Fibroblast of gingiva (primary cell): ENCODE measurements at places on chromosomes 6 and 20.

DNA sequence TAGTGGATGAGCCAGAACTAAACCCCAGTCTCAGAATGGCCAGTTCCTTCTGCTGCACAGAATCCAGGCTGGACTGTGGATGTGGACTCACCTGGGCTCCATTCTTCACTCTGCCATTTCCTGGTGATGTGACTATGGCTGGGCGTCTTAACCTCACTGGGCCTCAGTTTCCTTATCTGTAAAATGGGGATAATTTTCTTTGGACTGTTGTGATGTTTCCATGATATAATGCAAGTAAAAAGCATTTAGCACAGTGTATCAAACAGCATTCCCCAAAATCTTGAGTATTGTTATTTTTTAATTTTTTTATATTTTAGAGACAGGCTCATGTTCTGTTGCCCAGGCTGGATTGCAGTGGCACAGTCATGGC lies 5.9 kb upstream of the IP6K3 start:
- no peak for DNase-seq

- DNase-seq, result no peak
Measured at GRCh38 chr6:154606860-154607259, 96.4 kb upstream of the CNKSR3 start.

GRCh38 chr6:134128146-134128545 lies 75.7 kb upstream of the SLC2A12 start:
- no peak for DNase-seq

GRCh38 chr6:4743062-4743461 lies 33.1 kb upstream of the CDYL start:
- DNase-seq, result no peak

DNA sequence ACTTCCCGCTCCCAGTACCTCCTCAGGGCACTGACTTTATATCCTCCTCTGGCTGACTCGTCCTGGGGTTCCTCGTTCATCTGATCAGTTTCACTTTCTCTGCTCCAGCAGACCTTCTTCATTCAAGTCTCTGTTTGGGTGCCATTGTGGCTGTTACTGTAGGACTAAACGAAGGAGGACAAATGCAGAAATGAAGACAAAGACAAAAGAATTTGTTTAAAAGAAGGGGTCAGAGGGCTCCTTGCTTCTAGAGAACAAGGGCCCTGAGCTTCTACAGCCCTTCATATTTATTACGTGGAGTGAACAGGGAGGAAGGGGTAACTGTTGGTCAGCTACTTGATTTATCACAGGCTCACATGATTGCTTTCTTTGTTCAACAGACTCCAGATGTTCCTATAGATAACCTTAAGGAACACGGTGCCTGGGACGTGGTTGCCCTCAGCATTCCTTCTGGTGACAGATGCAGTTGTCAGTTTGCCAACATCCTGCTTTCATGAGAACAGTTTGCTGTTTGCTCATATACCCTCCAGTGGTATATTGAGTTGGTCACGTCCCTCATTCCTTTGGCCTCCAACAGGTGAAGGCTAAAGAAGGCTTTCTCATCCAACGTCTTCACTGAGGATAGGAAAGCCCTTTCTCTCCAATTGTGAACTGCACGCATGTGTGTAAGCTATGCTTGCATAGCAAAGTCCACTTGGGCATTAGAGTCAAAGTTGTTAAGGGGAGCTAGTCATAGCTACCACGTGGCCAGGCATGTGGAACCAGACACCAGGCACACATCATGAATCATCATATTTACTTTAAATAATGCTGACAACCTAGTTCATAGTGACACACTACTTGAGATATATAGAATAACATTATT lies 69.1 kb upstream of the BTN3A2 start:
- peak; percentile 65 for DNase-seq

DNA sequence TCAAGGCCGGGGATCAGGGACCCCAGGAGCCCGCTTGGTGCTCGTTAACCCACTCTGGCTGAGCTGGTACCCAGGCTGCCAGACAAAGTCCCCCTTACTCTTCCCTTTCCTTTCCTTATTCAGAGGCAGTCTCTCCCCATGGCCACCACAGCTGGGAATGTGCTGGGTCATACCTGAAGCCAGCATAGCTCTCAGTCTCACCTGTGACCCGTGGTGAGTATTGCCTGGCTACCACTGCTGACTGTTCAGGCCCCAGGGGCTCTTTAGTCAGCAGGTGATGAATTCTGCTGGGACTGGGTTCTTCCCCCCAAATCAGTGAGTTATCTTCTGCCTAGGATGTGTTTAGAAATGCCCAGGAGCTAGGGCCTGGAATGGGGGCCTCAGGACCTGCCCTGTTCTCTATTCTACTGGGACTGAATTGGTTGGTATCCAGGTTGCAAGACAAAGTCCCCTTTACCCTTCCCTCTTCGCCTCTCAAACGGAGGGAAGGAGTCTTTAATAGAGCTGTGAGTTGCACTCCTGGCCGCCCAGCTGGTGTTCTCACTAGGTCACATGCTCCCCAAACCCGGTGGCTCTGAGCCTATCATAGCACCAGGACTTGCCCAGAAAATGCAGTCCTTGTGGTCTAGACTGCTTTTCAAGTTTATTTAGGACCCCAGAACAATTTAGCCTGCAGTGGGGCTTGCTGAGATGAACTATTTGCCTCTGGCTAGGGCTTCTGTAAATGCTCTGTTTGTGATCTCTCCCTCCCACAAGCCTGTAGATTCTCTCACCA lies 64.6 kb downstream of the MYO6 start:
- no peak for DNase-seq

GRCh38 chr6:96963809-96964208 lies 39.3 kb downstream of the KLHL32 start:
- no peak for DNase-seq

GRCh38 chr20:39875492-39876110 lies 813.4 kb downstream of the MAFB start:
- no peak for DNase-seq

DNA sequence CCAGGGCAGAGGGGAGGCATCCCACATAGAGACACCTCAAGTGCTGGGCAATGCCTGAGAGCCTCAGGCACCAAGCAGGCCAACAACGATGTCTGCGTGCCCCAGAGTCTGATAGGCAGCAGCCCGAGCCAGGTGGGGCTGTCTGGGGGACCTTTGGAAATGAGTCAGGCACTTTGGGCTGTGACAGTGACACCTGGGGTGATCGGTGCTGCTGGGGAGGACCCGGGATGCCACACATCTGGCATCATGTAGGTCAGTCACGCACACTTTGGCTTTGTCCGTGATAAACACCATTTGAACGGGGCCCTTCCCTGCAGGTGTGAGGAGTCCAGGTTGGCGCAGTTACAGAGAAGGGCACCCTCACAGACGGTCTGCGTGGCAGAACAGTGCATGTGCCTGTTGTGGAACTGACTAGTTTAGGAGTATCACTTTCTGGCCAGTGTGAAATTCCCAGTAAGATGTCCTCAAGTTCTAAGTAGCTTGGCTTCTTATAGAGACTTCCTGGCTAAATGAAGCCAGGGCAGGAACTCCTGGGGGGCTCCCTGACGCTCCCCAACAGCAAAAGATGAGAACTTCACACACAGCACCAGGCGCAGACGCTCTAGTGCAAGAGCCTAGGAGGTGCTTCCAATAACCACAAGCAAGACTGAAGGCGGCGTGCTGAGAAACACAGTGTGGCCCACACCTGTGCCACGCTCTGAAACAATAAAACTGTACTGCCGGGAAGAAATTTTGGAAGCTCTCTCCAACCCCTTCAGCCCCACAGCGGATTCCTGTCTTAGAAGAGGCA lies 134.7 kb downstream of the WDR27 start:
- no peak for DNase-seq

- peak; percentile 82 for DNase-seq
Measured at GRCh38 chr20:15930311-15931305, 642.6 kb downstream of the KIF16B start.

- DNase-seq, result no peak
Measured at GRCh38 chr6:147392917-147393625, 115.4 kb upstream of the SAMD5 start.

GRCh38 chr6:166950443-166950821 lies 5.9 kb downstream of the RNASET2 start:
- DNase-seq, result no peak

DNA sequence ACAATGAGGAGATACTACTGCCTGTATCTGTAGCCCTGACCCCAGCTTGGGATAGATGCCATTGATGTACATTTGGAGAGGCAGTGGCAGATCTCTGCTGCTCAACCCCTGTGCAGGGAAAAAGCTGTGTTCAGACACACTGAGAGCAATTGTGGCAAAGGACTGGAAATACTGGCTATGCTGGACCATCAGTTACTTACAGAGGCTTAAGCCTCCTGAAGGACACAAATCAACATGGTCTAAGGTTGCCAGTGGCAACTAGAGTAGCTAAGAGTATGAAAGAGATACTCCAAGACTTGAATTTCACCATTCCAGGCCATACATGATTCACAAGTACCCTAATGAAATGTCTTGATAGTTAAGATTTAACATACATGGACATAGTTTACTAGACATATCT lies 32.4 kb upstream of the ENPP4 start:
- no peak for DNase-seq
